Osteoblast (primary cell): ENCODE measurements at places on chromosomes 1 and 21. TPM values are rescaled to one million over a fixed set of nuclear protein-coding genes. Genes with fewer than 3 reads are reported as not detected.

Gene TAF12
- total RNA-seq = 27.4 and 29.0 TPM in 2 replicates

Gene GSTM4
- total RNA-seq = 9.4 and 13.8 TPM in 2 replicates

Gene CLIC6
- total RNA-seq = under 0.01 TPM in 2 replicates

Gene LRRIQ3
- 0.59 and 0.72 TPM in 2 replicates for total RNA-seq

Gene PKLR
- not detected in 2 replicates for total RNA-seq

Gene CELA3B
- not detected in 2 replicates for total RNA-seq

Gene SLC9C2
- total RNA-seq = not detected in 2 replicates

Gene FLG2
- not detected in 2 replicates for total RNA-seq

Gene C1orf94
- total RNA-seq = not detected in 2 replicates

Gene CYP4A22
- not detected in 2 replicates for total RNA-seq

Gene SPRR4
- total RNA-seq = not detected in 2 replicates

- DNase-seq = peak; percentile 84
Measured at GRCh38 chr1:91924146-91924545, 25.1 kb upstream of the BRDT start.

- DNase-seq = no peak
Measured at GRCh38 chr1:10651793-10652192, 144.7 kb downstream of the CASZ1 start.

DNA sequence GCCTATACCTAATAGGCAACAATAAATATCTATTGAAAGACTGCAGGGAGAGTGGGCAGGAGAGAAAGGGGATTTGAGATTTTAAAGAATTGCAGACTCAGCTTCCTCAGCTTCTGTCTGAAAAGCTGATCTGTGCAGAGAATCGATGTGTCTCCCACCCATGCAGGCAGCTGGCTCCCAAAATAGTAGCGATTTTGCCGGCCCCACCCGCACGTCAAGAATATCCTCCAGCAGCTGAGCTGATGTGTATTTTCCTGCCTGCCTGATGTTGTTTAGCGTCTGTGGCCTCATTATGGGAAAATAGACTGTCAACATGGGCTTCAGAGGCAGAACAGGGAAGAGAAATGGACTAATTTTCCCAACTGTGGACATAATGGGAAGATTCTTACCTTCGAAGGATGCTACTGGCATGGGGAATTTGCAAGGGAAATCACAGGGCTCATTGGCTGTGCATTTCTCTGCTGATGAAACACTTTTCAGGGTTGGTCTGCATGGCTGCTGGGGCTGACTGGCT lies 699.8 kb downstream of the PTPRU start:
- no peak for DNase-seq

DNA sequence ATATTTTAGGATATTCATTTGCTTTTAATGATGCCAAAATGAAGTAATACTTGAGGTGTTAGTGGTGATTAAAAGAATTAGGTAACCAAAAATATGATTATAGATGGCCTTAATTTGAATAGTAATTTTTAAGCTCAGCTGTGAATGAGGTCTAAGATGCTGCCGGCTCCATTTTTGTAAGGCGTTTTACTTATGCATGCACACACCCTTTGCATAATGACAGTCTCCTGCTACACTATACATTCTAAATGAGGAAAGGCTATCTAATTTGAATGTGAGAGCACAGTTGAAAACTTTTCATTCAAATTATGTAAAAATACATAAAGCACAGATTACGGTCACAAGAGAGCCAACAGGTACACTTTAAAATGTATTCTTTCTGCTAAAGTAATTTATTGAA lies 41.6 kb downstream of the RGS21 start:
- DNase-seq = no peak

DNA sequence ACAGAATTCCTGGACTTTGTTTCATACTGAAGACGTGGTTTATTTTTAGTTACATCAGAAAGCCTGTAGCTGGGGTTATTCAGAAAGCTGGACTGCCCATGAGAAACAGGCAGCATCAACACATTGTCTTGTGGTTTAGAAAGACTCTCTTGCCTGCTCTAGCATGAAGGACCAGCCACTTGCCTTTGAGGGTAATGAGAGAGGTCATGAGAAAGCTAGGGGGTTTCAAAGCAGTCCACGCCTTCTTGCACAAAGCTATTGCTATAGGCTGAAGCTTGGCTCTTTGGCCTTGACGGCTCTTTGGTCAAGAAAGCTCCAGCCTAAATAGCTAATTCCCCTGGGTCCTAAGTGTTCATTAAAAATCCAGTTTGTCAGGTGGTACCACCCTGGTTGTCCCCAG lies 208.1 kb downstream of the PRDM2 start:
- no peak for DNase-seq

DNA sequence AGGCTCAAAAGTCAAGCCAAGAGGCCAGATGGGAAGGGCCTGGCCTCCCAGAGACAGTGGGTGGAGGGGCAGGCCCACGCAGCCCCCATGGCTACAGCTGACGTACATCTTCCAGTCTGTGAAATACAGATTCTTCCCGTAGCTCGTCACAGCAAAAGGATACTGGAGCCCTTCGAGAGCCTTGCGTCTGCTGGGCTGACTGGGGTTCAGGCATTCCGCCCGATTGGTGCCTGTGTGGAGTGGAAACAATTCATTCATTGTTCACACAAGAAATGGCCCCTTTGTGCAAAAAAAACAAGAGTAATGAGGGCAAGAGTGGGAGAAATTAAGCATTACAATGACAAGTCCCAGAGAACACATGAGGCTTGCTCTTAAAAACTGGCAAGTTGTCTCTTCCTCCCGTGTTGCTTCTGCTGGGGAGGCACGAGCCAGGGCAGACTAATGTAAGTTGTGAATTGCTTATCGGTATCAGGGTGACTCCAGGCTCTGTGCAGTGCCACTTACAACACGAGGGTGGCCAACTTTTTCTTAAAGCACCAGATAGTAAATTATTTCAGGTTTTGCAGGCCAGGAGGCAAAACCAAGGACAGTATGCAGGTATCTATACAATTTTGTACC lies 85.1 kb downstream of the NID1 start:
- DNase-seq = no peak
